ENCODE measurements at places on chromosomes 16 and 17.

GRCh38 chr17:38509772-38510420 is 81.6 kb downstream of the ARHGAP23 start:
- no peak for DNase-seq

DNA sequence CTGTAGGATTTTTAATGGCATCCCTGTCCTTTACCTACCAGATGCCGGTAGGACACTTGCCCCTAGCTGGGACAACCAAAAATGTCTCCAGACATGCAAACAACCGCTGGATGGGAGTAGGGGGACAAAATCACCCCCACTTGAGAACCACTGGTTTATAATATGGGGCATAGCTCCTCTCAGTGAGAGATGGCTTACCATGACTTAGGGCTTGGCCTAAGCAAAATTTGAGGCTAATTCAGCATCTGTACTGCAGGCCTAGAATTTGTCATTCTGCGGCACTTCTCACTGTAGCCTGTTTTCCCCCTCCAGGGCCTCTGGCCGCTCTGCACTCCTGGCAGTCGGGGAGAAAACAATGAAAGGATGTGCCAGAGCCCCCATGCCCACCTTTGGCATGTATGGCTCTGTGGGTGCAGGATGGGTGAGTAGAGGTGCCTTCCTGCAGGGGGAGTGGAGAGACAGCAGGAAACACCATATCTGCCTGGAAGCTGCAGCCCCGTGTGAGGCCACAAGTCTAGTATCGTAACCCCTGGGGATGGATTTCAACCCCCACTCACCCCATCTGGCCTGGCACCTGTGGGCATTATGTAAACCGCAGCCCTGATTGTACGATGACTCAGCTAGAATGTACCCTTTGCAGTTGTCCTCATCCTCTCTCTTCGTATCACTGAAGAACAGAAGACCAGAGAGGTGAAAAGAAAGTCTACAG is 268.1 kb downstream of the SOX9 start:
- DNase-seq: no peak

- DNase-seq: no peak
Measured at GRCh38 chr17:64270885-64271284, 7.8 kb upstream of the TEX2 start.

DNA sequence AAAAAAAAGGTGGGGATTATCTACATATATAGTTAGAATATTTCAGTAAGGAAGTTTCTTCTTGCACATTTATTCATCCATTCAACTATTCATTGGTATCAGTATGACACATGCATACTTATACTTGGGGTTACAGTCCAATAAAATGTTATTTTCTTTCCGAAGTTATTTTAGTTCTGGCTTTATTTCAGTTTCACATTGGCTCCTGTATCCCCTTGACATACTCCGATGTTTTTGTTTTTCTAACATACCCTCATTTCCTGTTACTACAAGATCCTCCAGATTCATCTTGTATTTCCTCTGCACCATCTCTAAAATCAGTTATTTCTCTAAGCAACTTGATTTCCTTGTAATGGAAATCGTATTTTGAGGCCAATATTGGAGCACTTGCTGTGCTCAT is 435.5 kb upstream of the MON1B start:
- DNase-seq: no peak
